ENCODE measurements at places on chromosomes 5 and 9.

DNA sequence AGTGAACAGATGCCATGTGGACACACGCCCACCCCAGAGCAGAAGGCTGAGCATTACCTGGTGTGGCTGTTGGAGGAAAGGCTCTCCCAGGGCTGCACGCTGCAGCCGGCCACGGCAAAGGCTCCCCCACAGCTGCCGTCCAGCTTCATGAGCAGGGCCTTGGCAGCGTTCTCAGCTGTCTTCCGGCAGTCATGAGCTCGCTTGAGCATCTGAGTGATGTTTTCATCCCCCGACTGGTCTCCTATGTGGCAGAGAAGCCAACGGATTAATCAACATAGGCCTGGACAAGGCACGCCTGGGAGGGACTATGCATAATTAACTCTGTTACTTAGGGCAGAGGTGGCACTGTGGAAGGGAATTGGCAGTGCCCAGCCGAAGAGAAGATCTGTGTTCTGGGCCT lies 87.3 kb downstream of the DCP2 start:
- no peak for DNase-seq

DNA sequence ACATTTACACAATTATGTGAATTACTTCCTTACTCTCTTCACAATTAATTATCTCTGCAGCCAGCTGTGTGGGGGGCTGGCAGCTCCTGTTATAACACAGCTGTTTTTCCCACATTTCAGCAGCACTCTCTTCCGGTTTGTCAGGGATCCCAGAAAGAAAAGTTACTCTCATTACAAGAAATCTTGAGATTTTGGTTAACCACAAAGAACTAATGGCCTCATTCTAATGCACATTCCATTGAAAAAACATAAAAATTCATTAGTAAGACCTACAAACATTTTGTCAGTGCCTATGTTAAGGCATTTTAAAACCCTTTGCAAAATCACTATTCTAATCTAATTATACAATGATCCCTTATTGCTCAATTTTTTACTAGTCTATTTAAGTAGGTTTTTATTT lies 64.1 kb downstream of the PDE4D start:
- no peak for DNase-seq

DNA sequence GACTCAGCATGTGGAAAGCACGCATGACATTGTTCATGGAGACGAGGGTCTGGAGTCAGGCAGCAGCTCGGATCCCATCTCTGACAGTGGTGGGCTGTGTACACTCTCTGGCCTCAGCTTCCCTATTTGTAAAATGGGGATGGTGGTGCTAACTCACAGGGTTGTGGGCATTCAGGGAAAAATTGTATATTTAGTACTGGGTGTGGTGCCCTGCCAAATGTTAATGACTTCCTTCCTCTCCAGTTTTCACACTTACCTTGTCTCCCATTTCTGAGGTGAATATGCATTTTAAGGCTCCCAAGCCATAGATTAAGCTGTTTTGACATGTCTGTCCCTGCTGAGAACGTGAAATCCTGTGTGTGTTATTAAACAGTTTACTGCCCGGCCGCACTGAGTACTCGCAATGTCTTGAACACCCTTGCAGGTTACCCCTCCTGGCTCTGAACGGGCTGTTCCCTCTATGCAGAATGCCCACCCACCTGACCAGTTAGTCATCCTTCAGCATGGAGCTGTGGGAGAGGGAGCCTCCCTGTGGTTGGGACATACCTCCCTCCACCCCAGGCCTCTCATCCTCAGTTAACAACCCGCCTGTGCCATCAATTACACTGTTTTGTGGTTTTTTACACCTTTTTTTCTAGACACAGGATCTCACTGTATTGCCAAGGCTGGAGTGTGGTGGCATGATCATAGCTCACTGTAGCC lies 25.8 kb downstream of the TJP2 start:
- no peak for DNase-seq

DNA sequence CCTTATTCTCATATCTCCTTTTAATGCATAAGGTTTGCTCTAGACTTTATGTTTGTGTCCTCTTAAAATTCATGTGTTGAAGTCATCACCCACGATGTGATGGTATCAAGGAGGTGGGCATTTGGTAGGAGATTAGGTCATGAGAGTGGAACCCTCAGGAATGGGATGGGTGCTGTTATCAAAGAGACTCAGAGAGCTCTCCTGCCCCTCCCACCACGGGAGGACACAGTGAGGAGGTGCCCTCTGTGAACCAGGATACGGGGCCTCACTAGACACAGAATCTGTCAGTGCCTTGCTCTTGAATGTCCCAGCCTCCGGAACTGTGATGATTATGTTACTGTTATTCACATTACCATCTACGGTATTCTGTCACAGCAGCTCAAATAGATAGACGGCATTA lies 359.0 kb downstream of the IRX1 start:
- DNase-seq, result no peak

DNA sequence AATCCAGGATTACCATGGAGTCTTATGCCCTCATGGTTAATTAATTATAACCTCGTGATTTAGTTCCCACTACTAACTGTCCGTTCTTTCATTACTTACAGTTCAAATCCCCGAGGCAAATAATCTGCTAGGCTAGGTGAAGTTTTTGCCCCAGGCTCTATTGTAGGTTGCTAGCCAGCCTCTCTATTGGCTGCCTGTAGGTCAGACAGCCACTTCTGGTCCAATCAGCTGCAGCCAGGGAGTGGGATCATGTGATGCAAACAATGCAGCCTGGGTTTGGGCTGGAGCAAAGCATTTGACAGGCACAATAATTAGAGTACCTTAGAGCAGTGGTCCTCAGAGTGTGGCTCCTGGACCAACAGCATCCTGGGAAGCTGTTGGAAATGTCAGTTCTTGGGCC lies 17.7 kb downstream of the TMEM252 start:
- no peak for DNase-seq

DNA sequence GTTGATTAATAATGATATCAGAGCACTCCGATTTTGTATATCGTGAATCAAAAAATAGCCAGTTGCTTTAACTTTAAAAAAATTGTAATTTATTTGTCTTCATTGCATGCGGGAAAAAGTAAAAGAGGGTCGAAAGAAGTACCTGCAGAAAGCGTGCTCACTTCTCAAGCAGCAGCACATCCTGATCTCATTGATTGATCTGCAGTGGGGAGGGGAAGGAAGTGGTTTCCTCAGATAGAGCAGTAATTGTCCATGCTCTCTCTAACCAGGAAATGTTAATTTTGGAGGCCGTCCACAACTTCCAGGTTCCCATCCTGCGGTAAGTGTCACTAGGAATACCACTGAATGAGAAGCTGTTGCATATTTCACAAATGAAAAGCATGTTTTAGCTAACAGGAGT lies 63.2 kb downstream of the SYK start:
- DNase-seq, result no peak
